Neural progenitor cell (in vitro differentiated cells): ENCODE measurements at places on chromosomes 1 and 21. TPM values are rescaled to one million over a fixed set of nuclear protein-coding genes. Genes with fewer than 3 reads are reported as not detected.

GRCh38 chr1:97042551-97042950 lies 321.0 kb downstream of the PTBP2 start:
- DNase-seq = no peak

- no peak for DNase-seq
These were observed 1.6 kb upstream of the C1orf159 start for GRCh38 chr1:1117469-1117831.

The TEX38 gene
- total RNA-seq = not detected in 2 replicates

The MYOG gene
- total RNA-seq = not detected in 2 replicates

DNA sequence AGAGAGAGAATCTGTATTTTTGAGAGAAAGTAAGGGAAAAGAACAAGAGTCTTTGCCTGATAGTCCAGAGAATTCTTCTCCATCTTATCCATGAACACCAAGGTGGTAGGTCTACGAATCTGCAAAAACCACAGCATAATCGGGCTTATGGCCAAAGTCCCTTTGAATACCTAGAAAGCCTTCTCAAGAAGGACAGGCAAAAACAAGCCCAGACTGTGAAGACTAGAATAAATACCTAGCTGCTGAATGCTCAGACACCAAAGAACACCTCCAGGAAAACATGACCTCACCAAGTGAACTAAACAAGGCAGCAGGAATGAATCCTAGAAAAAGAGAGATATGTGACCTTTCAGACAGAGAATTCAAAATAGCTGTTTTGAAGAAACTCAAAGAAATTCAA lies 79.2 kb downstream of the HFM1 start:
- no peak for DNase-seq
